ENCODE measurements at places on chromosomes 2 and 18. TPM values are rescaled to one million over a fixed set of nuclear protein-coding genes. Genes with fewer than 3 reads are reported as not detected.

- no peaks in the 10 kb centered on the region for H3K27me3 ChIP-seq
- DNase-seq = peak; percentile 79
- peaks cover 35% of the 10 kb centered on the region for H3K4me1 ChIP-seq
These were observed 15.5 kb downstream of the HDLBP start for GRCh38 chr2:241300000-241300399.

Gene COLEC11
- not detected for total RNA-seq

- no peaks in the 10 kb centered on the region for H3K27me3 ChIP-seq
- H3K27ac ChIP-seq = no peak overlapping the region
- H3K4me1 ChIP-seq = no peaks in the 10 kb centered on the region
These were observed 167.4 kb downstream of the PTGR3 start for GRCh38 chr18:75041586-75041985.

- no peak for DNase-seq
- no peak overlapping the region for H3K27ac ChIP-seq
- H3K27me3 ChIP-seq = no peaks in the 10 kb centered on the region
- H3K4me3 ChIP-seq = no peak overlapping the region
- no peaks in the 10 kb centered on the region for H3K36me3 ChIP-seq
- no peaks in the 10 kb centered on the region for H3K4me1 ChIP-seq
These were observed 96.8 kb downstream of the VAPA start for GRCh38 chr18:10010611-10011015.

GRCh38 chr2:42105330-42106256, 57.8 kb downstream of the PKDCC start:
- no peaks in the 10 kb centered on the region for H3K36me3 ChIP-seq
- peak; percentile 47 for DNase-seq
- peaks cover 84% of the 10 kb centered on the region for H3K4me1 ChIP-seq
- peak overlapping the region; percentile 14 for H3K4me3 ChIP-seq
- peak overlapping the region; percentile 99 for H3K27ac ChIP-seq

Gene FHOD3
- not detected for total RNA-seq

All from natural killer cell (primary cell).